Tibial artery (tissue), 4 donors: ENCODE measurements at places on chromosomes 7 and 10.

DNA sequence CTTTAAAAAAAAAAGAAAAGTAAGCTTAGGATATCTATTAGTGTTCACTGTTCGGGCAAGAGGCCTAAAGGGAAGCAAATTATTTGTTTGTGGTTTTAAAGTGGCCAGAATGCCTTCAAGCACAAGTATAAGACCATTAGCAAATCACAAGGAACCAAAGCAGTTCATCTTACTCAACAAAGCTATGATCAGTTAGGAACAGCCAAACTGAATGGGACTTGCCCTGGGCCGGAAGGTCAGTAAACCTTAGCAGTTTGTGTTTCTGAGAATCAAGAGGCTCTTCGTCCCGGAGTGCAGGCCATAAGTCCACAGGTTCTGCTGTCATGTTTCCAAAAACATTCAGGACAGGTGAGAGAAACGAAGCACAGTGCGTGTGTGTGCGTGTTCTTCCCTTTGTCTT, 4.5 kb downstream of the FBXW4 start:
- DNase-seq: no peak
- H3K4me3 ChIP-seq: no peak overlapping the region
- H3K36me3 ChIP-seq: peaks cover 7% of the 10 kb centered on the region
- H3K27ac ChIP-seq: no peak overlapping the region
- peaks cover 40% of the 10 kb centered on the region for H3K4me1 ChIP-seq
- no peaks in the 10 kb centered on the region for H3K27me3 ChIP-seq

DNA sequence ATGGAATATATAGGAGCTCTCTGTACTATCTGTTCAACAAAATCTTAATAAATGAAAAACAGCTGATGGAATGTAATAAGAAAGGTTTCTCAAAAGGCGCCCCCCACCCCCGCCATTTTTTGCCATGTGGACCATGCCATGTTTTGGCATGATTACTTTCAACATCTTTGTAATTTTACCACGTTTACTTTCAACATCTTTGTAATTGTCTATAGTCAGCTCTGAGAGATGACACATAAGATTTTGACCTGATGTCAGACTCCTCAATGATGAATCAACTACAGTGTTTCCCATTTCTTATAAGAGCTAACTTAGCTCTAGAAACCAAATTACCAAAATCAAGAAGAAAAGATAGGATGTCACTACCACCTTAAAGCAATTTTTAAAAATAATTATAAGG, 144.9 kb upstream of the AHR start:
- no peaks in the 10 kb centered on the region for H3K27me3 ChIP-seq
- H3K27ac ChIP-seq: no peak overlapping the region
- no peak for DNase-seq
- no peaks in the 10 kb centered on the region for H3K4me1 ChIP-seq
- H3K4me3 ChIP-seq: no peak overlapping the region

GRCh38 chr7:144588559-144589051, 185.1 kb upstream of the NOBOX start:
- peak overlapping the region; percentile 6 for H3K27ac ChIP-seq
- DNase-seq: no peak
- no peaks in the 10 kb centered on the region for H3K36me3 ChIP-seq
- H3K4me1 ChIP-seq: no peaks in the 10 kb centered on the region

DNA sequence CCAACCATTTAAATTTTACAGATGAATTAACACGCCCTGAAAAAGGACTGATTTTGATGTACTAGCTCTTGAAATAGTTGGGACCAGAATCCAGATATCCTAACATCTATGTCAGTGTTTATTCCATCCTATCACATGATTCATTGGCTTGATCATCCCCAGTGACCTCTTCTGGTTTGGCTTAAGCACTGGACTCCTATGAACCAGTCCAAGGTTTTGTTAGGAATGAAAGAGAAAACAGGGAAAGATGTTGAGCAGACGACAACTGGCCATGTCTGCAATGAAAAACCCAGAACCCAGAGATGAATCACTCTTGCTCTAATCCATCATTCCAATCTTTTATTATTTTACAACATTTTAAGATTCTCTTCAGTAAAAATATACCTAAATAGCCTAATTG, 1080.9 kb downstream of the SORCS1 start:
- no peak for DNase-seq
- no peak overlapping the region for H3K27ac ChIP-seq
- no peak overlapping the region for H3K4me3 ChIP-seq

DNA sequence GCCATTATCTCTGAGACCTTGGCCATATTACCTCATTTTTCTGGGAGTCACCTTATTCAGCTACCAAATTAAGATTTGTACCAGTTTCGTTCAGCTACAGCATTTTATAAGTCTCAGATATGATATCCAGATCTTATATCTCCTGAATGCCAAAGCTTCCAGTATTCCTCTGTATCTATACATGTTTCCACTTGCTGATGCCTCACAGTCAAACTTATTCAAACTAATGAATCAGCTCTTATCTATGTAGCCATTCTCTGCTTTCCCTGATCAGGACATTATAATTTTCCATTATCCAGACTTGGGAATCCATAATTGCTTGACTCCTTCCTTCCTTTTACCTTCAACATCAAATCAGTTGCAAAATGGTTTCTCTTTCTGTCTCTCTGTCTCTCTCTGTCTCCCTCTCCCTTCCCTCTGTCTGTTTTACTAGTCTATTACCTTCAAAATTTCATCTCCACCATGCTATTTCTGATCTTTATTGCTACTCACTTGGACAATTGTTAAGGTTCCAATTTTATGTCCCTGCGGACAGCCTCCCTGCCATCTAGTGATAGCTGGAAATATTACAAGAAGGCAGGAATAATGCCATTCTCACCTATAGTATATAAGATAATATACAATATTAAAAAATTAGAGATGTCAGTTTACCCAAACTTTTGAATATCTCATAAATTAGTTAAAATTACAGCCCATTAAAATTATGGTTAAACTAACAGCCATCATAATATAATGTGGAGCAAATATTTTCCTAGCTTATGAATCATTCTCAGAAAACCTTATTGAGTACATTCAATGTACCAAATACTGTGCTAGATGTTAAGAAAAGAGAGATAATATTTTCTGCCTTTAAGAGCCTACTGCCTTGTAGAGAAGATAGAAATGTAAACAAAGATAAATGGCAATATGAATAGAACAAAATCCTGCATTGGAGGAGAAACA, 89.8 kb downstream of the PCLO start:
- no peaks in the 10 kb centered on the region for H3K36me3 ChIP-seq
- H3K4me3 ChIP-seq: no peak overlapping the region
- DNase-seq: no peak
- H3K27ac ChIP-seq: no peak overlapping the region

- no peak overlapping the region for H3K27ac ChIP-seq
- H3K4me1 ChIP-seq: no peaks in the 10 kb centered on the region
- H3K27me3 ChIP-seq: no peaks in the 10 kb centered on the region
- H3K4me3 ChIP-seq: no peak overlapping the region
Observed at GRCh38 chr10:32023264-32023663, 33.0 kb downstream of the KIF5B start.

GRCh38 chr7:46153583-46153950, 232.5 kb upstream of the IGFBP3 start:
- H3K27ac ChIP-seq: no peak overlapping the region
- no peaks in the 10 kb centered on the region for H3K27me3 ChIP-seq
- no peak overlapping the region for H3K4me3 ChIP-seq

GRCh38 chr7:66140924-66141323, 26.3 kb downstream of the CRCP start:
- no peaks in the 10 kb centered on the region for H3K4me1 ChIP-seq
- H3K27ac ChIP-seq: no peak overlapping the region
- peaks cover 64% of the 10 kb centered on the region for H3K36me3 ChIP-seq
- no peaks in the 10 kb centered on the region for H3K27me3 ChIP-seq

DNA sequence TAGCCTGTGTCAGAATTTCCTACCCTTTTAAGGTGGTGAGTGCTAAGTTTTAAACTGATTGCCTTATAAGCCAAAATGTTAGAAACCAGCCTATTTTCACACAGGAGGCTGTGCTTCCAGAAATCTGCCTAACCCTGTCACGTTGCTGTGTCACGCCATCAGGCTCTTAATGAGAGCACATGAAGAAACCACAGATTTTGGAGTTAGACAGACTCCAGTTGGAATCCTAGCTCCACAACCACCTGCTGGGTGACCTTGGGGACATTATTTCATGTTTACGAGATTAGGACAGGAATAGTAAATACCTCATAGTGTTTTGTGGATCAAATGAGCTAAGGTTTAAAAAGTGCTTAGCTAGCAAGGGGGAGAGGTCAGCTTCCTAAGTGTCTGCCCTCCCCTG, 321.8 kb downstream of the DPP6 start:
- no peaks in the 10 kb centered on the region for H3K4me1 ChIP-seq
- no peaks in the 10 kb centered on the region for H3K27me3 ChIP-seq
- H3K4me3 ChIP-seq: no peak overlapping the region
- no peak for DNase-seq

GRCh38 chr7:78329001-78329655, 530.6 kb downstream of the PHTF2 start:
- H3K4me1 ChIP-seq: peaks cover 9% of the 10 kb centered on the region
- no peak for DNase-seq
- no peak overlapping the region for H3K4me3 ChIP-seq
- no peaks in the 10 kb centered on the region for H3K36me3 ChIP-seq

- no peak overlapping the region for H3K4me3 ChIP-seq
- H3K27ac ChIP-seq: no peak overlapping the region
- H3K36me3 ChIP-seq: no peaks in the 10 kb centered on the region
- no peaks in the 10 kb centered on the region for H3K4me1 ChIP-seq
Observed at GRCh38 chr10:68144709-68145108, 35.4 kb downstream of the MYPN start.

DNA sequence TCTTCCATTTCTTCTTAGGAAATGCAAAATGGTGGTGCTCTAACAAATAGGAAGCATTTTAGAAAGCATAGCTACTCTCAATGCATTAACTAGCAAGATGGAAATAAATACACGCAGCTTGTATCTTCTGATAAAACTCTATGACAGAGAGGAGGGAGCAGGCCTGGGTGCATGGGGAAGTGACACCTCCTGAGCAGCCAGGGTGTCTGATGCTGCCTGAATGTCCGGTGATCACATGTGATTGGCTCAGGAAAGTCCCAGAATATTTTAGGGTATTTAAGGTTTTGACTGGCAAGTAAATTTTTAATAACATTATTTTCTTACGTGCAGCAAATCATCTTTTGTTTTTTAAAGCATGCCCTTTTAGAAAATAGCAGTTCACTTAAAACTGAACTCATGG, 261.0 kb upstream of the KLF6 start:
- DNase-seq: no peak
- H3K27ac ChIP-seq: peak overlapping the region; percentile 21
- no peak overlapping the region for H3K4me3 ChIP-seq

DNA sequence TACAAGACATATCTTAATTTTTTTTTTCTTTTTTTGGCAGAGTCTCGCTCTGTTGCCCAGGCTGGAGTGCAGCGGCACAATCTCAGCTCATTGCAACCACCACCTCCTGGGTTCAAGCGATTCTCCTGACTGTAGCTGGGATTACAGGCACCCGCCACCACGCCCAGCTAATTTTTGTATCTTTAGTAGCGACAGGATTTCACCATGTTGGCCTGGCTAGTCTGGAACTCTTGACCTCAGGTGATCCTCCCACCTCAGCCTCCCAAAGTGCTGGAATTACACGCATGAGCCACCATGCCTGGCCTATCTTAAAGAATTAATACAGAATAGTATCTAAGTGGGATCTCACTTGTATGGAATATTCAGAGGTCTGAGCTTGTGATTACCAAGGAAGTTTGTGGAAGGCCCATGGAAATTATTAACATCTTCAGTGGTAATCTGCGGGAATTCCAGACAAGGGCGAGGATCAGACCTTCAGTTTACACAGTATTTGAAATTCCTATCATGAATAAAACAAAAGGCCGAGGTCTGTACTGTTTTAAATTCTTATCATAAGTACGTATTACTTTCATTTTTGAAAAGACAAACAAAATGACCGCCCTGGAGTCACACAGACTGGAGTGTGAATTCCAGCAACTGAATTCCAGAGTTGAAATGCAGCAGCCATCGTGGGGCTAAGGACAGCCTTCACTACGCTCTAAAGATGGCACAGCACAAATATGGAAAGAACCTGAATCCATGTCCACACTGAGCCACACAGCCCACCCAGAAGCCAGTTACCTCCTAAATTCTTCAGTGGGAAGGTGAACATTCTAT, 16.7 kb downstream of the GPRIN2 start:
- H3K4me1 ChIP-seq: peaks cover 33% of the 10 kb centered on the region
- H3K27me3 ChIP-seq: no peaks in the 10 kb centered on the region
- no peaks in the 10 kb centered on the region for H3K36me3 ChIP-seq
- peak overlapping the region; percentile 15 for H3K4me3 ChIP-seq
- H3K27ac ChIP-seq: peak overlapping the region; percentile 24
- DNase-seq: peak; percentile 54

GRCh38 chr7:127760436-127761031, 108.5 kb downstream of the SND1 start:
- H3K4me1 ChIP-seq: no peaks in the 10 kb centered on the region
- H3K36me3 ChIP-seq: no peaks in the 10 kb centered on the region
- H3K27ac ChIP-seq: no peak overlapping the region
- H3K27me3 ChIP-seq: no peaks in the 10 kb centered on the region
- no peak overlapping the region for H3K4me3 ChIP-seq

- H3K4me1 ChIP-seq: no peaks in the 10 kb centered on the region
- H3K4me3 ChIP-seq: no peak overlapping the region
- no peaks in the 10 kb centered on the region for H3K36me3 ChIP-seq
- no peak for DNase-seq
- no peaks in the 10 kb centered on the region for H3K27me3 ChIP-seq
Observed at GRCh38 chr7:69309601-69310000, 288.7 kb upstream of the AUTS2 start.

DNA sequence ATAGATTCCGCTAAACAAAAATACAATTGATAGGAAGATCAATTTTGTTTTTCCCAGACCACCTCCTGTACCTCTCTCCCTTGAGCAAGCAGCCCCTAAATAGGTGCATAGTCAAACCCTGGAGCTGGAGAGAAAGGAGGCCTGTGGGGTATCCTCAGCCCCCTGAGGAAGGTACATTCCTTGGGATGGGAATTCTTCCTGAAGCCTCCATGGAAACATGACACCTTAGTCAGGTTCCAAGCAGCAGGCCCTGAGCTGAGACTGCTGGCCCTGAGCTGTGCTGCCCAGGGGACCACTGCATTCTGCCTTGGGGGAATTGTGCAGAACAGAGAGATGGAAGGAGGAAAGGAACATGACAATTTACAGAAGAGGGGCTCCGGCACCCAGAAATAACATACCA, 7.4 kb downstream of the HNRNPF start:
- H3K4me1 ChIP-seq: peaks cover 51% of the 10 kb centered on the region
- DNase-seq: no peak
- H3K4me3 ChIP-seq: no peak overlapping the region
- no peaks in the 10 kb centered on the region for H3K36me3 ChIP-seq
- H3K27me3 ChIP-seq: no peaks in the 10 kb centered on the region
